Large intestine (tissue), 12 donors: ENCODE measurements at places on chromosomes 16 and 17. TPM values are rescaled to one million over a fixed set of nuclear protein-coding genes. Genes with fewer than 3 reads are reported as not detected.

- peak; percentile 62 for DNase-seq
Measured at GRCh38 chr17:37488607-37489196, 989 bp upstream of the DUSP14 start.

- DNase-seq: no peak
Measured at GRCh38 chr17:49680314-49680713, 2.4 kb upstream of the SPOP start.

- DNase-seq: peak; percentile 29
Measured at GRCh38 chr17:78817123-78817522, 23.5 kb downstream of the USP36 start.

DNA sequence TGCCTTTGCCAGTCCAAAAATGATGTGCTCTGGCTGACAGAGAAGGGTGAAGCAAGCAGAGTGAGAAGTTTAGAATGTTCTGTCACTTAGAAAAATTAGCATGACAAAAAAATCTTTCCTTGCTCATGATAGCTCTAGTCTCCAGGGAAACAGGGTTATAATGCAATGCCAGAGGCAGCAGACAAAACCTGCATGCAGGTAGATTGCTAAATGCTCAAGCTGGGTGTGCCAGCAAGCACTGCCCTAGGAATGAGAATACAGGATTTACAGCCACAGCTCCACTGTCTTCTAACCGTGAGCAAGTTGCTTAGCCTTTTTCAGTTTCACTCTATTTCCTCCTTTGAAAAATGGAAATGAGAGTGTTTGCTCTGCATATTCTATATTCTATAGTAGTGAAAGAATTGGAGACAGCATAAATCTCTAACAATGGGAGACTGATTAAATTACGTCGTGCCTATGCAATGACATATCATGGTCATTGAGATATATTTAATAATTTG is 516.6 kb upstream of the C16orf82 start:
- DNase-seq: no peak

The XAF1 gene
- polyA plus RNA-seq: 70.4 TPM

The SLC5A11 gene
- 10.0 TPM for polyA plus RNA-seq
